T-helper 2 cell treated with Interferon-gamma antibody and Interleukin-4, amounts not matched to agents 5 μg/mL and 100 μg/mL, for 36 hours (primary cell): ENCODE measurements at places on chromosomes 11 and 22.

DNA sequence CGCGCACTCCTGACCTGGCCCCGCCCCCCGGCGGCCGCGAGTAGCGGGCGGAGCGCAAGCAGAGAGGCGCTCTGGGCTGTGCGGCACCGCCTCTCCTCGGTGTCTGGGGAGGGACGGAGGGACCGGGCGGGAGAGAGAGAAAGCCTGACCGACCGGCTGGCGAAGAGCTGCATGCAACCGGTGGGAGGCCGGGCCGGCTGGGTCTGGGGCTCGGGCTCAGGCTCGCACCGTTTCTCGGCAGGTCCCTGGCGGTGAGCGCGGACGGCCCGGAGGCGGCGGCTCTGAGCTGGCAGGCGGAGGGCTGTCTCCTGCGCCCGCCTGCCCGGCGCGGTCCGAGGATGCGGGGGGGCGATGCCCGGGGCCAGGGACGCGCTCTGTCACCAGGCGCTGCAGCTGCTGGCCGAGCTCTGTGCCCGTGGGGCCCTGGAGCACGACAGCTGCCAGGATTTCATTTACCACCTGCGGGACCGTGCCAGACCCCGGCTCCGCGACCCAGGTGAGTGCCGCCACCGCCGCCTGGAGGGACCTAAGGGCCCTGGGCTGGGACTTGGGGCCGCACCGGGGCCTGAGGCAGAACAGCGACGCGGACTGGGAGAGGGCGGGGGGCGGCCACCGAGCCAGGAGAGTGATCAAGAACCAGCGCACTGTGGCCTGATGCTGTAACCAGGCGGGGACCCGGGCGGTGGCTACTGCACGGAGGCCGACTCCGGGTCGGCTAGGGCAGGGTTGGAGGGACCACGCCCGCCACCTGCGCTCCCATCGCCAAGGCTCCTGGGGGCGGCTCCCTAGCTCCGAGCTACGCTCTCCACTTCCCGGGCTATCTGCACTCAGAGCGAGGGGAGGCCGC lies at the start of gene SYT9:
SYT9 (plus strand) TSS at position 69 of the 847 bp plus-strand sequence; CDS start at position 352, 283 bp downstream.
- peak; percentile 33 for DNase-seq

GRCh38 chr11:1382429-1382828 lies 7.3 kb upstream of the BRSK2 start:
- no peak for DNase-seq

DNA sequence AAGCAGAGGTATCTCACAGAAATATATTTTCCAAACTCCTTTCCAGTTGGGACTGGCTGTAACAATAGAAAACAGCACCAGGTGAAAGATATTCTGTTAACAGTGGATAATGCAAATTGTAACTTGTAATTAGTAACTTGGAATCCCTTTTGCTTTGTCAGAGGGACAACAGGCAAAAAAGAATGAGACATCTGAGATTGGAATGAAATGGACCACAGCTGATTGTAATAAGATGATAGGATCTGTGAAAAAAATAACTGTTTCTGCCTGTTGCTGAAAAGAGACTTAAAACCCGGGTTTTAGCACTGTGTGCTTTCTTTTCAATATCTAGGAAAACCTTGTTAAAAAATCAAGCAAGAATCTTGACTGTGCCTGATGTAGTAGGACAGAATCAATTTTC lies 655.7 kb downstream of the METTL15 start:
- no peak for DNase-seq

DNA sequence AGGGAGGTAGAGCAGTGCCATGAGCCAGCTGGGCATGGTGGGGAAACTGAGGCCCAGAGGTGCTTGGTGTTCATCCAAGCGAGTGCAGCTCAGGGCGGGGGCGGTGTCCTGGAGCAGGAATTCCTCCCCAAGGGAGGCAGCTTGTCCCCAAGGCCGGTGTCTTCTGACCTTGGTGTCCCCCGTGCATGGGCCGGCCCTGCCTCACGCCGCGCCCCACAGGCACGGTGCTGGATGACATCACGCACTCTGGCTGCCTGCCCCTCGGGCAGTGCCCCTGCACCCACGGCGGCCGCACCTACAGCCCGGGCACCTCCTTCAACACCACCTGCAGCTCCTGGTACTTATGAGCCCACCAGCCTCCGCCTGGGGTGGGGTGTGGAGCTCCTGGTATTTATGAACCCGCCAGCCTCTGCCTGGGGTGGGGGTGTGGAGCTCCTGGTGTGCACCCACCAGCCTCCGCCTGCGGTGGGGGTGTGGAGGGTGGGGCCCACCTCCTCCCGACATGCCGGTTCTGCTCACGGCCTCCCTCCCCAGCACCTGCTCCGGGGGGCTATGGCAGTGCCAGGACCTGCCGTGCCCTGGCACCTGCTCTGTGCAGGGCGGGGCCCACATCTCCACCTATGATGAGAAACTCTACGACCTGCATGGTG lies 6.7 kb downstream of the MUC5B start:
- DNase-seq = no peak

DNA sequence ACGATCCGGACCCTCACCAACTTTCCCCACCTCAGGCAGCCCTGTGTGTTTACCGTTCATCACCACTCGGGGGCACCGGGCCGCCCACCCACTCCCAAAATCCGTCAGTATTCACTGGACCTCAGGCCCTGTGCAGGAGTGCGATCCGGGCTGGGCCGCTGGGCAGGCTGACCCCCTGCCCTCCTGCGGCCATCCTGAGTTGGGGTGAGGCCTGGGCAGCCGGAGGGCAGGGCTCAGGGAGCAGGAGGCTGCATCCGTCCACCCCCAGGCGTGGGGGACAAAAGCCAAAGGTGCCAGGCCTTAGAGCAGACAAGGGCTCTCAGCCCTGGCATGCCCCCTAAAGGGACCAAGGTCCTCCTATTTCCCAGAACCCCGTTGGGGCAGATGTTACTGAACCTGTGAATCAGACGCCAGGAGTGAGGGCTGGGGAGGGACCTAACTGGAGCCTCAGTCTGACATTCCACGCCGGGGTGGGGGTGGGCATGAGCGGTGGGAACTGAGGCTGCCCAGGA lies 16.8 kb upstream of the TMEM191C start:
- no peak for DNase-seq

GRCh38 chr11:2409611-2410468 lies 9.3 kb downstream of the TSSC4 start:
- no peak for DNase-seq

GRCh38 chr11:117704395-117705100 lies 92.5 kb downstream of the DSCAML1 start:
- no peak for DNase-seq

GRCh38 chr11:108853864-108854263 lies 189.0 kb downstream of the DDX10 start:
- DNase-seq = peak; percentile 5

DNA sequence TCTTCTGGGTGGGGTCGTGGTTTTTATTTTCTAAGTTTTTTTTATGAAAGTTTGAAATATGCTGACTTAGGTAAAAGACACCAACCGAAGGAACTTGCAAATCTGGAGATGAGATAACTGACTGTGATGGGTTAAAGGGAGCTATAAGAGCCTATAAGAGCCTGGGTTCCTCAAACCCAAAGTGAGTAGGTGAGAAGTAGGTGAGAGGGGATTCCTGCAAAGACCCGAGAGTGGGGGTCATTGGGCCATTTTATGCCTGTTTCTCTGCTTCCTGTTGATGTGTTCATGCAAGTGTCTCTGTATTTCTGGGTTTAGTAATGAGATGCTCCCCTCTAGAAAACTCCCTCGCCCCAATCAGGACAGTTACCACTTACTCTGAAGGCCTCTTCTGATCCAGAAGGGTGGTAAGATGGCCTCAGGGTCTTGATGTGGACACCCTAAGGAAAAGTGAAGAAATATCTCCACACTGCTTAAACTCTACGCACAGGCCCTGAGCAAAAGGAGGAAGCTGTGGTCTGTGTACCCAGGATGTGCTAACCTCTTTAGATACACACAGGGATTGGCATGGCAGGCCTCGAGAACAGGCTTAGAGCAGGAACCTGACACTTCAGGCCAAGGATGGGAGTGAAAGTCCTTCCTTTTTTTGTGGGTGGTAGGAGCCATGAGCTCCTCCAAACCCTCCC lies 1.8 kb downstream of the FLI1 start:
- DNase-seq = no peak

- no peak for DNase-seq
Observed at GRCh38 chr11:119784421-119784820, 55.4 kb upstream of the NECTIN1 start.
